ENCODE measurements at places on chromosomes 1 and 21.

- peak; percentile 68 for DNase-seq
These were observed 2.2 kb upstream of the VPS45 start for GRCh38 chr1:150065184-150065871.

DNA sequence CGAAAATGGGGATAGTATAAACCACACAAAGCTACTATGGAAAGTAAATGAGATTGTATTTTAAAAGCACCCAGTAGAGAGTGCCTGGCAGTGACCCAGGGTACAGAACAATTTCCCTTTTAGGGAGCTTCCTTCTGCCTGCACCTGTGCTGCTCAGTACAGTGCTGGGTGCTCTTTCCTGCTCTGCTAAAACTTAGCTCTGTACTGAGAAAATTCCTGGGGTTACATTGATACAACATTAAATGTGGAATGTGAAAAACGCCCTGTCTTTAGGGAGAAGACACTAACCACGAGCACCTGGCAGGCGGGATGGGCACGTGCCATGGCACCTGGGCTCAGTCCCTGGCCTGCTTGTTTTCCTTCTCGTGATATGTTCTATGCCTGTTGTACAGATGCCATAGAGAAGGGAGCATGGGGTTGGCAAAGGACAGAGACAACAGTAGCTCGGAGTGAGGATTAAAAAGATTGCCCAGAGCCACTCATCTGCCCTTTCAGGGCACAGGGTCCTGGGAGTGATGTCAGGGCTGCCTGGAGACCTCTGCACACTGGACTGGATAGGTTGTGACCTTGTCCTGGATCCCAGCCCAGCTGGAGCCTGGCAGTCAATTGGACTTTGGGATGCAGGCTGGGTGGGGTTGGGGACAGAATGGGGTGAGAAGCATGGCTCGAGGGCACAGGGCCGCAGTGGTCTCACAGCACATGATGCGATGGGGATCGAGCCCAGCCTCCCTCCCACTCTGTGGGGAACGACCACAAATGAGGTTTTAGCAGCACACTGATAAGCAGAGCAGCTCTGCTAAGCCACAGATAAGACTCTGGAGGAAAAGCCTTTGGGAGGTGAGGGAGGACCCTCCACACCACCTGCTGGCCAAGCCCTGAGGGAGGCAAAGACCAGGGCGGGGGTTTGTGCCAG, 4.2 kb downstream of the SPATA46 start:
- no peak for DNase-seq

- DNase-seq: no peak
These were observed 2.8 kb downstream of the PAQR7 start for GRCh38 chr1:25872713-25873112.

DNA sequence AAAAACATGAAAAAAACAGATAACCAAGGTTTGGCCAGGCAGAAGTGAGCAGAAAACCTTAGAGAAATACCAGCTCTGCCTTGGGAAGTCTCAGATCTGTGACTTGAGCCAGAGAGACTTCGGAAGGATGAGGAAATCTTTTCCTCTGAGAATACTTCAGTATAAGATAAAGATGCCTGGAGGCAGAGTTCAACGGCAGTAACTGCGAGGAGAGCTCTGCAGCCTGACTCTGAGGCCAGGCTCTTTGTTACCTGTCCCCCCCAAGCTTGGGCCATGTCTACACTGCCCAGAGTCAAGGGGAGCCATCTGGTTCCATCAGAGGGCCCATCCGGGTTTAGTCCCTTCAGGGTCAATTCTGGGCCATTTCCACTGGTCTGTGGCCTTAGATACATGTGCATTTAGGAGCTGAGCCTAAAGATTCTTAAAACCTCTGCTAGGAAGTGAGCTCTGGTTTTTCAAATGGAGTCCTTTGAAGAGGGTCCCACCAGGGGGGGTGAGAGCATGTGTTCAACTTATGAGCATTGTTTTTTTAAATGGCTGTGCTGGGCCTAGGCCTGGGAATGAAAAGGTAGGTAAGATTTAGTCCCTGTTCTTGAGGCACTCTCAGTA, 8.7 kb downstream of the KIRREL1 start:
- peak; percentile 87 for DNase-seq

DNA sequence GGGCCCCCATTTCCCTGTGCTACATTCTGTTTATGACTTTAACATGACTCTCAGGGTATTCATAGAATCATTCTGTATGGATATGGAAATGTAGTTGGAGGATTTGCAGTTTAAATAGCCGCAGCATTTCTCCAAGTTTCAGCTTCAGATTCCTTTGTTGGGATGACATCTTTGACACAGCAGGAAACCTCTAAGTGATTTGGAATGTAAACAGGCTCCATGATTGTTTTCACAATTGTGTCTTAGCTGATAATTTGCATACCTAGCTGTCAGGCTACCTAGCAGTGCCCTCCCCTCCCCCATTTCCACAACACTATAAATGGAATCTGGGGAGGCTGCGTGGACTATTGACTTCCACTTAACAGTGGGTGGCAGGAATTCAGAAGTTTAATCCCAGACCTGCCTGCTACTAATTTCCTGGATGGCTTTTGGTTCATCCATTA, 290.2 kb downstream of the HLX start:
- DNase-seq: peak; percentile 10

DNA sequence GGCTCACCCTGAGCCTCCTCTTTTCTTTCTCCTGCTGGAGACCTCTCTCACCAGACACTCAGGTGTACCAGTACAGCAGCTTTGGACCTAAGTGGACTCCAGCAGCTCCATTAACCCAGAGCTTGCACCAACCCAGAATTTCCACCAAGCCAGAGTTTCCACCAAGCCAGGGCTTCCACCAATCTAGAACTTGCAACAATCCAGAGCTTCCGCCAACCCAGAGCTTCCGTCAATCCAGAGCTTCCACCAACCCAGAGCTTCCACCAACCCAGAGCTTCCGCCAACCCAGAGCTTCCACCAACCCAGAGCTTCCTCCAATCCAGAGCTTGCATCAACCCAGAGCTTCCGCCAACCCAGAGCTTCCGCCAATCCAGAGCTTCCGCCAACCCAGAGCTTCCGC, 23.2 kb downstream of the CRYAA start:
- DNase-seq: no peak

- no peak for DNase-seq
These were observed 272.2 kb downstream of the VAV3 start for GRCh38 chr1:107692580-107693345.

- no peak for DNase-seq
These were observed 63.7 kb downstream of the ERICH3 start for GRCh38 chr1:74609810-74610371.

DNA sequence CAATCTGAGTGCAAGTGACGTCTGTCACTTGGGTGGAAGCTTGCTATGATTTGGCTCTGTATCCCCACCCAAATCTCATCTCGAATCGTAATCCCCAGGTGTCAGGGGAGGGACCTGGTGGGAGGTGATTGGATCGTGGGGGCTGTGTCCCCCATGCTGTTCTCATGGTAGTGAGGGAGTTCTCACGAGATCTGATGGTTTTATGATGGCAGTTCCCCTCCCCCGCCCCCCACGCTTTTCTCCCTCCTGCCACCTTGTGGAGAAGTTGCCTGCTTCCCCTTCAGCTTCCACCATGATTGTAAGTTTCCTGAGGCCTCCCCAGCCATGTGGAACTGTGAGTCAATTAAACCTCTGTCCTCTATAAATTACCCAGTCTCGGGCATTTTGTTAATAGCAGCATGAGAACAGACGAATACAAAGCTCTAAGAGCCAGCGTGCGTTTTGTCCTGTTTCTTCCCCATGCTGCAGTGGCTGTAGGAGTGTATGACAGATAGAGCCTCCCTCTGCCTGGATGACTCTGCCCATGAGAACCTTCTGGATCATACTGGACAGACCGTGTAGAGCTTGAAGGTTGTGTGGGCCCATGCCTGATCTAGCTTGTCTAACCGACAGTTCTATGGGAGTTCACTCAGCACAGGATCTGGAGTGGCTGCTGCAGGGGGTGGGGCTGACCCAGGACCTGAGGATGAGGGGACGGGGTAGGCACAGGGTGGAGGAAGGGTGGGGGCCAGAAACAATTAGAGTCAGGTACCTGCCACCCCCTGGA, 139.7 kb upstream of the ERRFI1 start:
- DNase-seq: no peak

DNA sequence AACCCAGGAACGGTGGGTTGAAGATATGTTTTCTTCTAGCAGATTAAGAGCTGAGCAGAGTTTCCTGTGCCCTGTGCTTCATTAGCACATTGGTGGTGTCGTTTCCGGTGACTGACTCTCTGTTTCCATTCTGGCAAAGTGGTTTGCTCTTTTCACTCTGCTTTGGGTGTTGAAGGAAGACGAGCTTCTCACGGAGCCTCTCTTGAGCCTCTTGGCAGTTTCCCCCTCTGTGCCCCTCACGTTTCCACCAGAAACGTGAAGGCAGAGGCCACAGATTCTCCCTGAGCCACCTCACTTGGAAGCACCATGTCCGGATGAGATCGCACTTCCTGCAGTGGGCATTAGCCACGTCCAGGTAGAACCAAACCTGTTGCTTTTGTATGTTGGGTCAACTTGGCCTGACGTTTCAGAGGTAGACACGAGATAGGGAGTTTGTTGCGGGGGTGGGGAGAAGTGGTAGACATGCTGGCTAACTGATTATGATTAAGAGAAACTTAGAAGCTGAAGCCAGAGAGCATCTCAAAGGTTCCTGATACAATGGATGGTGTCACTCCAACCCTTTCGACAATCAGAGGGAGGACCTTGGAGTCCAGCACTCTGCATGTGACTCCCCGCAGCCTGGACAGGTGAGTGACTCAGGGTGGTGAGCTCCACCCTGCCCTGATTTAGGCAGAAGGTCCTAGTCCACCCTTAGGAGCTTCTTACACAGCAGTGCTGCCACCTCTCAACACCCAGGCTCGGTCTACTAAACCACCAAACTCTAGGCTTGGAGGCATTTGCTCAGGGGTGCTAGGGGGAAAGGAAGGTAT, at the start of gene LAX1:
Gene LAX1, plus strand, starts transcription at position 155 of the 809 bp plus-strand sequence. Its CDS starts 383 bp downstream, at position 538.
- DNase-seq: no peak

DNA sequence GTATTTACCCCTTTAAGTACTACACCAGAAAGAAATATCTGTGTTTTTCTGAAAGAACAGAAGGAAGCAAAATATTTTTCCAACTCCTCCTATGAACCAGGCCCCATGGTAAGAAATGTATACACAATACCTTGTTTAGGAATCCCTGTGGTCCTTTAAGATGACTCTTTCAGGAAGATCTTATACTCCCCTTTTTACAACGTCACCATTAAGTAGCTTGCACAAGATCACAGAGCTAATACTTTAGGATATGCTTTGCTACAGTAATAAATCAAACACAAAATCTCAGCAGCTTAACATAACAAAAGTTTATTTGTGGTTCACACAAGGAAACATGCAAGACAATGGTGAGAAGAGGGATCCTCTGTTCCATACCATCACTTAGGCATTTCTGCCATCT, 8.8 kb upstream of the LAMB3 start:
- DNase-seq: no peak

DNA sequence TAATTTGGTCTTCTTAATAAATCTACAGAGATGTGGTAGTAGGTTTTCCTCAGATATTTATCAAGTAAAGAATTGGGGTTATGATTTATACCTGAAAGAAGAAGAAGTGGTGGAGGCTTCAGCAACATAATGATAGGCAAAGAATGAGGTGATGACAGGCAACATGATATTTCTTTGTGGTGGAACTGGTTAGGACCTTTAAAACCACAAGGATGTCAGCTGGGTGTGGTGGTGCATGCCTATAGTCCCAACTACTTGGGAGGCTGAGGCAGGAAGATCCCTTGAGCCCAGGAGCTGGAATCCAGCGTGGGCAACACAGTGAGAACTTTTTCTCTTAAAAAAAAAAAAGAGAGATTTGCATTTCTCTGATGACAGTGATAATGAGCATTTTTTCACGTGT, 34.1 kb upstream of the COL11A1 start:
- no peak for DNase-seq

DNA sequence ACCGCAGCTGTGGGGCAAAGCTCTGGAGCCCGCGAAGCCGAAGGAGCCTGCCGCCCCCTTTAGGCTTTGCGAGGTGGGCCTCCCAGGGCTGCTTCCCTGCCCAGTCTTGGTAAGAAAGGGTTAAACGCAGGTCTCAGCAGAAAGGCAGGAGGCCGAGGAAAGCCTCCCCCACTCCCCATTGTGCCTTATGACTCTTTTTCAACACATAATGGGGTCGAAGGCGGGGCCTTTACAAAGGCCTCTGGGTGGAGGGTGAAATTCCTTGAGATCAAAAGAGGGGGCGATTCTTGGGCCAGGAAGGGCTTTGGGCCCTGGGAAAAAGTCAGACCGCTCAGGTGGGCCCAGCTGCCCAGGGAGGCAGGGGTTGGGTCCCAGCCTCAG, 880 bp downstream of the ALPL start:
- no peak for DNase-seq

GRCh38 chr21:16082038-16082816, 352.4 kb downstream of the USP25 start:
- DNase-seq: peak; percentile 88

- DNase-seq: no peak
These were observed 83.1 kb downstream of the ESRRG start for GRCh38 chr1:216640100-216640499.

DNA sequence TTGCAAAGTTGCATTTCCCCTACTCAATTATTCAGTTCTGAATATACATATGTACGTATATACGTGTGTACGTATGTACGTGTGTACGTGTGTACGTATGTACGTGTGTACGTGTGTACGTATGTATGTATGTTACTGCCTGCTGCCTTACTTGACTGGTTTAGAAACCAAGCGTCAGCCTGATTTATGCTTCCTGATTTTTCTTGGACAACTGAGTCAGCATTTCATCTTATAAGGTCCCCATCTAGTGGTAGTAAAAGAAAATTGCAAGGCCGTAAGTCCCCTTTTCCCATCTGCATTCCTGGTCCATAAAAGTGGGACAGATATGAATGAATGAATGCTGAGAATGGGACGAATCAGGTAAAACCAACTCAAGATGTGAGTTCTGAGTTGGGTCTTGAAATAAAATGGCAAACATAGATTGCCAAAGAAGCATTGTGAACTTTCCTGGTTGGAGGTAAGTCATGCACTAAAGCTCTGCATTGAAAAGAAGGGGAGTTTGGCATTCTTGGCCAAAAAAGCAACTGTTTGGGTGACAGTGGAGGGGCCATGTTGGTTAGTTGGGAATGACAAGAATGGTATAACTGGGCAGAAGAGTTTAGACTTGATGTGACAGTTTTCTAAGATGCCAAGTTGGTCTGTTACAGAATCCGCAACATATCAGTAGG, 76.4 kb upstream of the DNAH14 start:
- DNase-seq: peak; percentile 80

- peak; percentile 71 for DNase-seq
These were observed 55.6 kb downstream of the SUCO start for GRCh38 chr1:172588296-172589291.

DNA sequence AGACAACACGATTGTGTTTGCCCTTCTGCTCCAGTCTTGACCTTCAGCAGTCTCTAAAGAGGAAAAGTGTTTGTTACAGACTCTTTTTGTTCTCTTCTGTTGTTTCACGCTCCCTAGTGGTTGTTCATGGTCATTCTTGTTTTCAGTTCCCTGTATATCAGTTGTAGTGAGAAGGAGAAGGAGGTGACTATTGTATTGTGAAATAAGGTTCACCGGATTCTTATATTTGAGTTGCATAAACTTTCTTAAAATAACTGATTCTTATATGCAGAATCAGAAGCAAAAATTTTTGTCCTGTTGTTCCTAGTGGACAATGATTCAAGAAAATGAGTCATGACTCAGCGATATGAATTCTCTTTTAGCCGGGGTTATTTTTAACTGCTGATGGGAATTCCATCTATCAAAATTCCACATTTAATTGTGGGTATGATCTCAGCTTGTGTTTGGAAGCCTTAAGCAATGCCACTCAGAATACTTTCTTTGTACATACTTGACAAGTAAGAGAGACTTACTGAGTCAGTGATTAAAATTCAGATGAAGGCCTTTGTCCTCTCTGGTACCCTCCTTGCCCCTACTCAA, 152.2 kb downstream of the CLEC20A start:
- DNase-seq: peak; percentile 93
